ENCODE measurements at places on chromosomes 5 and 9.

GRCh38 chr5:33324667-33325307 is 116.0 kb upstream of the TARS1 start:
- DNase-seq, result no peak

- DNase-seq, result no peak
These were observed 720.5 kb upstream of the NUDT12 start for GRCh38 chr5:104283136-104283535.

DNA sequence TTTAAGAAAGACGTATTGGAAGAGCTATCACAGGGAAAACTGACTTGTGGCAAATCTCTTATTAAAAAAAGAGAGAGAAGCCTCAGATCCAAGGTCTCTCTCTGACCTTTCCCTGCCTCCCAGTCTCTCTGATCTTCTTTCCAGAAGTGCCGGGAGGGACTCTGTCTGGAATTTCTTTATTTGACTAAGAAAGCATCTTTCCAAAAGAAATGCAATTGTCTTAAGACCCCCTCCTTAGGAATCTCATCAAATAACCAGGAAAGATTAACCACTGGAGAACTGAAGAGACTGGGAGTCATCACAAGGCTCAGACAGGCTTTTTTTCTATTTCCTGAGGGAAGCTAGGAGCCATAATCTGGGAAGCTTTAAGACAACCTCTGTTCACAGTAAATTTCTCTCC is 4.6 kb downstream of the C1QTNF3 start:
- DNase-seq, result no peak

- DNase-seq, result no peak
These were observed 1.3 kb upstream of the HAND1 start for GRCh38 chr5:154479160-154479943.

- no peak for DNase-seq
These were observed 42.5 kb upstream of the RIC1 start for GRCh38 chr9:5586391-5586802.

- DNase-seq, result no peak
These were observed 11.7 kb upstream of the SETX start for GRCh38 chr9:132366481-132366880.

DNA sequence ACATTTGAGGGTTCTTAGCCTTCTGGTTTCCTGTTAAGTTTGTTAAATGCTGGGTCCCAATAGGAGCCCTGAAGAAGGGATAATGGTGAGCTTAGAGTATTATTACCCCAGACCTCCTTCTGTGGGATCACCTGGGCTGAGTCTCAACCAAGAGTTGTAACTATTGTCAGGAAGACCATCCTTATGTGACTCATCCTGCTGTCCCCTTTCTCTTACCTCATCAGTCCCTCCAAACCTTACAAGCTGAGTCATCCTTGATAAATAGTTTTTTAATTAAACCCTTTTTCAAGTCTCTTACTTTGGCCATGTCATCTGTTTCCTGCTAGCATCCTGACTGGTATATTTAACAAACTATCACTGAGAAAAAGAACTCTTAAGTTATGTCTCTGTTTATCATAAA is 502.8 kb downstream of the LRRC70 start:
- no peak for DNase-seq

DNA sequence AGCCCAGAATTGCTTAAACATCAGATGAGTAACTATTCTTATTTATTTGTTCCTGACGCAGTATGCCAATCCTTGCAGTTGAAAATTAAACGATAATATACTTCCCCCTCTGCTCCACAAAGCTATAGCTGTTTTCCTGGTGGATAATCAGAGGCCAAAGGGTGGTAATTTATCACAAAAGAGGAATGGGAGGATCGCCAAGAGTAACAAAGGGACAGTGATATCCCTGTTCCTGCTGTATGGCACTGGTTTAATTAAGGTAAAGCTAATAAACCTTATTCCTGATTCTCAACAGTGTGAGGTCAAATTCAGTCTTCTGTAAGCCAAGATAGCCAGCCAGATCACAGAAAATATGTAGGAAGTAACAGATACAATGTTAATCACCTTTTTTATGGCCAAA is 33.4 kb upstream of the PTGER4 start:
- no peak for DNase-seq

- DNase-seq, result no peak
These were observed 671.9 kb downstream of the NR2F1-AS1 start for GRCh38 chr5:92908952-92909601.

DNA sequence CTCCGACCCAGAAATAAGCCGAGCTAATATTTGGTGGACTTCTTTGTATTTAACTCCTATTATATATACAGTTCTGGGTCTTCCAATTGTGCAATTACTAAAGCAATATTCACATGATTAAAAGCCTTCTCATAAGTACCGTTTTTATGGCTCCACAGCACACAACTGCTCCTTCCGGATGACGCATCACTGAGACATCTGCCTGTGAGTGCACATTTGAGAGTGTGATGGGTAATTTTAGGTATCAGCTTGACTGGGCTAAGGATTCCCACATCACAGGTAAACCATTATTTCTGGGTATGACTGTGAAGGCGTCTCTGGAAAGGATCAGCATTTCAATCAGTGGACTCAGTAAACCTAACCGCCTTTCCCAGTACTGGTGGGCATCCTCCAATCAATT is 77.5 kb upstream of the SYK start:
- DNase-seq, result no peak

GRCh38 chr5:115180165-115180709 is 10.5 kb upstream of the TRIM36 start:
- DNase-seq, result no peak

- DNase-seq, result no peak
These were observed 561.1 kb downstream of the PDE4D start for GRCh38 chr5:59332236-59332973.

GRCh38 chr9:121272401-121272948 is 4.5 kb downstream of the GSN start:
- no peak for DNase-seq

- DNase-seq, result no peak
These were observed 249.6 kb downstream of the PDZD2 start for GRCh38 chr5:31888564-31888963.

DNA sequence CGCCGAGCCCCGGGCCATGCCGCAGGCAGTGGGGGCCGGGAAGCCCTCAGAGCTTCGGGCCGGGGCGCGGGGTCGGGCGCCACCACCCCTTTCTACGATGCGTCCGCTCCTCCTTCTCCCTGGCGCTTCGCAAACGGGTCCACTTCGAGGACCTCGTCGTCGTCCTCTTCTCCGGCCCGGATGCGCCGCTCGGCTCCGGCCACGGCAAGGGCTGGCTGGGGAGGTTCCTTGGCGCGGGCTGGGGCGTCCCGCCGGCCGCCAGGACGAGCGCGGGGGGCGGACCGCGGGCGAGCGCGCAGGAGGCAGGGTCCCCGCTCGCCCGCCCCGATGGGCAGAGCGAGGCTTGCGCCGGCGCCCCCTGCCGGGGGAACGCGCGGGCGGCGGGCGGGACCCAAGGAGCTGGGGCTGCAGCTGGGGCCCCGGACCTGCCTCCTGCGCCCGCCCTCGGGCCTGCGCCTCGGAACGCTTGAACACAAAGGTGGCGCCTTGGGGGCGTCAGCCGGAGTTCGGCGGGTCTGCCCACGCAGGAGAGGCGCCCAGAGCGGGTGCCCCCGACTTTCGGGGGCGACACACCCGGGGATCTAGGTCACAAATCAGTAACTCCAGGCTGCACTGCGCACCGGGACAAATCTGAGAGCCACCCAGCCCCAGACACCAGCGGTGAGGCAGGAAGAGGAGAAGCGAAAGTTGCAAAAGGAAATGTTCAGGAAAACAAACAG is at the start of gene ROR2:
Gene ROR2 (minus strand): TSS at position 283 of the 719 bp plus-strand sequence.
- DNase-seq, result no peak

DNA sequence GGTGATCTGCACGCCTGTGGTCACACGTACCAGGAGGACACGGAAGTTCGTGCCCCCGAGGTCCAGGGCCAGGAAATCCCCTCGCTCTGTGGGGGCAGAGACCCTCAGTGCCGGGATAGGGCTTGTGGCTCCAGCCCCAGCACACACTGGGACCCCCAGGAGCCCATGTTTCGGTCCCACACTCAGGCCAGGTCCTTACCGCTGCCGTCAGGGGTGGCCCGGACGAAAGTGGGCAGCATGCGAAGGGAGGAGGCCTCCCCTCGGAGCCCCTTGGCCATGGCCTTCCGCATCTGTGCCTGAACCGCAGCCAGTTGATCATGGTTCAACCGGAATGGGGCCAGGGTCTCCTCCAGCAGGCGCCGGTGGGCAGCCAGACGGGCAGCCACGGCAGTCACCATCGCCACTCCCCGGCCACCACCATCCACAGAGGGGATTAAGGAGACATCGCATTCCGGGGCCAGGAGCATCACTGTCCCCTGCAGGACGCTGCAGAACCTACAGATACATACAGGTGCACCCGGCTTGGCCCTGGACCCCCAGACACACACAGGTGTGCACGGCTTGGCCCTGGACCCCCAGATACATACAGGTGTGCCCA is 11.8 kb downstream of the HK3 start:
- DNase-seq, result no peak

DNA sequence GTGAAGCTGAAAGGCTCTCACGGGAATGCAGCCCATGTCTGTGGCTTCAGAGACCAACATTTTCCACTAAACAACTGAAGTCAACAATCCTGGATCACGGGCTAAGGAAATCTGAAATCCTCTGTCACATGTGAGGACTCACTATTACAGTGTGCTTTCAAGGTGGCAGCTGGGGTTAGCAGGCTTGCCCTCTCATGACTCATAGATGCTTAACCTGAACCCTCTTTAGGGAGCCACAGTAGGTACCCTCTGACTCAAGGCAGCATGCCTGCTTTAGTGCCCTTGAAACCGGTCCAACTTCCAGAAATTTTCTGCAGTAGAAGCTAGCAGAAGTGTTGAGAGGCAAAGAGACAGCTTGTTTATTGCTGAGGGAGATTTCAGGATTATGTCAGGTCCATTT is 232.5 kb downstream of the GABRB2 start:
- no peak for DNase-seq

DNA sequence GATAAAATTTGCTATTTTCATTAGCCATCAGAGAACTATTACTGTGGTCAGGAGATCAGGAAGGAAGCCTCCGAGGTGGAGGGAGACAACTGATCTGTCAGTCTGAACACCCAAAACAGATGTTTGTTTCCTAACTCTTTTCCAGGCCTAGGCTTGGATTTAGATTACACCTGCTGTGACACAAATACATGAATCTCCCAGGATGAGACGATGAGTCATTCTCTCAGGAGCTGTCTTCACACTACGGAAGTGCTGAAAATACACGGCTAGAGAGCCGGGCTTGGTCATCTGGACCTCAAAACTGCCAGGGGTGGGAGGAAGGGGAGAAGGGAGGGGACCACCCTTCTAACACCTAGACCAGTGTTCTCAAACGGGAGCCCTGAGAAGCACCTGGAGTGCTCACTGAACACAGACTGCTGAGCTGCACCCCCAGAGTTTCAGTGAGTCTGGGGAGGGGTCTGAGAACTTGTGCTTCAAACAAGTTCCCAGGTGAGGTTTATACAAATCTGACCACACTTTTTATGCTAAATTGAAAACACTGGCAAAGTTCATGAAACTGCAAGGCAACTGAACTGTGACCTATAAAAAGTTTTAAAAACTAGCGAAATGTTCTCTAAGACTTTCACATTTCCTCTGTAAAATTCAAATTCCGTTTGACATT is 80.3 kb upstream of the EQTN start:
- DNase-seq, result no peak

DNA sequence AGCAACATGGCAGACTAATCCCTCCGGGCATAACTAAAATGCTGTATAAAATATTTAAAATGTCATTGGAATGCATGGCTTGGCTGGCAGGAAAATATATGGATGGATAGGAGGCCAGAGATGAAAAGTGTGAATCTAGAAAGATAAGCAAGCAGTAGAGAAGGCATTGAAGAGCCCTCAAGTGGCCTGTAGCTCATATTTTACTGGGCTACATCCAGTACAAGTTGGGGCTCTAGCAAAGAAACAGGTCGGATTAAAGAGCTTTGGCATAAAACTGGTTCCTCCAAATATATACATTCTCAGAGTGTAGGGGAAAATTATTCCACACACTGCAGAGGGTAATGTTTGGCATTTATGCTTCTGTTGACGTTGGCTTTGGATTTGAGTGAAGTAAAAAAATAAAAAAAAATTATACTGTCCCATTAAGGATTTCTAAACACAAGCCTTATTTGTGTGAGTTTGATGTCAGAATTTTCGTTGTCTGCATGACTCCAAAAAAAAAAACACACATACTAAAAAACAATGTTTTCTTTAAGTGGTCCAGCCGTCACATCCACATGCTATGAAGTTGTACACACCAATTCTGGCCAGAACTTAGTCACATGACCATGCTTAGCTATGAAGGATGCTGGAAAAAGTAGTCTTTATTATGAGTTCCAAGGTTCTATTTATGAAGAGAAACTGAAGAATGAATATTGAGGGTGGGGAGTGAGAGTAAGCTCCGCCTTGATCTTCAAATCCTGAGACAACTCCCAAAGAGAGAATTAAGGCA is 147.0 kb downstream of the TLE1 start:
- no peak for DNase-seq

DNA sequence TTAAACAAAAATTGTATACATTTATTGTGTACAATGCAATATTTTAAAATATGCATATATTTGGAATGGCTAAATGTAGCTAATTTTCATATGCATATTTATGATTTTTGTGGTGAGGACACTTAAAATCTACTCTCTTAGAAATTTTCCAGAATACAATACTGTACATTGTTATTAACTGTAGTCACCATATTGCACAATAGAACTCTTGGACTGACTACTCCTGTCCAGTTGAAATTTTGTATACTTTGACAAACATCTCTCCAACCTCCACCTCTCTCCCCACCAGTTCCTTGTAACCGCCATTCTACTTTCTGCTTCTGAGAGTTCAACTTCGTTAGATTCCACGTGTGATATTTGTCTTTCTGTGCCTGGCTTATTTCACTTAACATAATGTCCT is 49.2 kb upstream of the TAF11L2 start:
- DNase-seq, result no peak

DNA sequence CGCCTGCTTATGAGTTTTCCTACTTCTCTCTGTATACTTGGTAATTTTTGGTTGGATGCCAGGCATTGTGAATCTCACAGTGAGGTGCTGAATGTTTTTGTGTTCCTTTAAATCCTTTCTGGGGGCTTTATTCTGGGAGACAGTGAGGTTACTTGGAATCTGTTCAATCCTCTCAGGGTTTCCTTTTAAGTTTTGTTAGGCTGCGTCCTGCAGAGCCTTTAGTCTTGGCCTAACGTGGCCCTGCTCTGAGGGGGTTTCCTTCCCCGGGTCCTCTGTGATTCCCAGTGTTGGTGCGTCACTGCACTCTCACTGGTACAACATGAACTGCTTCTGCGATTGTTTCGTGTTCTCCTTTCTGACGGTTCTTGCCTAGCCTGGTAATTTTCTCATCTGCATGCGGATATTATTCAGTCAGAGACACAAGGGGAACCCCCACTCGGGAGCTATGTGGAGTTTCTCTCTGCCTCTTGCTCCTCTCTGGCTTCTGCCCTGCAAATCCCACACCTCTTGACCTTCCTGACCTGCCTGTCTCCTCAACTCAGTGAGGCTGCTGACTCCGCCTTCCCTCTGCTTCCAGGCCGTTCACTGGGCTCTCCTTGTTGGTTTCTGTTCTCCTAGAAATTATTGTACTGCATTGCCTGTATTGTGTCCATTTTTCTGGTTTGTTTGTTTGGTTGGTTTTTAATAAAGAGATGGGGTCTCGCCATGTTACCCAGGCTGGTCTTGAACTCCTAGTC is 128.1 kb downstream of the DAB2IP start:
- DNase-seq, result no peak

All from NCI-H1417 treated with DMSO at 0.1 percent for 48 hours (cell line).